ENCODE measurements at places on chromosomes 4 and X.

DNA sequence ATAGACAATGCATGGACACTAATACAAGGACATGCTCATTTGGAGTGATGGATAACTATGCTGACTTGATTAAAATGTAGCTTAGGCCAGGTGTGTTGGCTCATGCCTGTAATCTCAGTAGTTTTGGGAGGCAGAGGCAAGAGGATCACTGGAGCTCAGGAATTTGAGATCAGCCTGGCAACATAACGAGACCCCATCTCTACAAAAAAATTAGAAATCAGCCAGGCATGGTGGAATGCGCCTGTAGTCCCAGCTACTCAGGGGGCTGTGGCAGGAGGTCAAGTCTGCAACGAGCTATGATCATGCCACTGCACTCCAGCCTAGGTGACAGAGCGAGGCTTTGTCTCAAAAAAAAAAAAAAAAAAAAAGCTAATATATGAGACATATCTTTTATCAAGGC is 196.3 kb downstream of the FBXW7 start:
- H3K4me1 ChIP-seq, result no peaks in the 10 kb centered on the region
- no peak overlapping the region for H3K4me3 ChIP-seq
- no peak overlapping the region for H3K27ac ChIP-seq
- no peaks in the 10 kb centered on the region for H3K27me3 ChIP-seq
- no peak for DNase-seq

- no peak overlapping the region for H3K4me3 ChIP-seq
- H3K27ac ChIP-seq, result no peak overlapping the region
- H3K27me3 ChIP-seq, result peaks cover 4% of the 10 kb centered on the region
- peak; percentile 67 for DNase-seq
- H3K4me1 ChIP-seq, result no peaks in the 10 kb centered on the region
These were observed 8.7 kb downstream of the KIAA1210 start for GRCh38 chrX:119118780-119119395.

GRCh38 chrX:142978130-142978684 is 47.5 kb upstream of the SPANXN4 start:
- H3K36me3 ChIP-seq, result no peaks in the 10 kb centered on the region
- DNase-seq, result no peak
- H3K4me1 ChIP-seq, result no peaks in the 10 kb centered on the region
- H3K27me3 ChIP-seq, result no peaks in the 10 kb centered on the region
- no peak overlapping the region for H3K27ac ChIP-seq

DNA sequence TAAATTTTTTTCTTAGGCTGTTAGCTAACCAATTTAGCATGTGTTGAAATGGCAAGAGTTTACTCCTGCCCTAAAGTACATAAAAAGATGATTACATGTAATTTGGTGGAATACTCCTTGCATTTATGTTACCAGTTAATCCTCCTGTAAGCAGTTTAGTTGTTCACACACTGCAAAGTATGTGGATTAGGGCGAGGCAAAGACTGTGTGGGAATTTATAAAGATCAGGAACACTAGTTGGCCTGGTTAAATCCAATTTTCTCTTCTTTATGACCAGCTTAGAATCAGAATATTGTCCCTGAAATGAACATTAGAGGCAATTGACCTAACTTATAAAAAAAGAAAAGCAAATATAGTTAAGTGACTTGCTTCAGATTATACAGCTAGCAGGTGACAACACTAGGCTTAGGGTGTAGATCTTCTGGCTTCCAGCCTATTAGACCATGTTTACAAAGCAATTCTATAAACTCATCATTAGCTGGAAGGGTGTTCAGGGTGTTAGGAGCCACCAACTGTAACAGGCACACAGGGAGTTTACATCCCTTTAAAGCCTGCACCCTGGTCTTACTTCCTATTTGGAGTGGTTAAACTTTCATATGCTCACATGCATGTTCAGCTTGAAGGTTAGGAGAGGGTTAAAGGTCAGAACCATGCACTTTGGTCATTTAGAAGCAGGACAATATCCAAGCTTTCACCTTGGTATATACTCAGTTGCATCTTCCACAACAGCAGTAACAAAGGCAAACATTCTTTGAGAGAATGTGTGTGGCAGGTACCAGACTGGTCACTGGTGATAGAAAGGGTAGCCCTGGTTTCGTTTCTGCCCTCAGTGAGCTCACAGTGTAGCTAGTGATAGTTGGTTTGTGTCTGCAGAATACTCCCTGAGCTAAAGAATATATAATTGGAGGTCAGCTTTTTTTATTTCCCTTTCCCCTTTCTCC is 72.6 kb downstream of the GC start:
- DNase-seq, result no peak
- no peak overlapping the region for H3K4me3 ChIP-seq
- no peak overlapping the region for H3K27ac ChIP-seq
- H3K4me1 ChIP-seq, result no peaks in the 10 kb centered on the region
- no peaks in the 10 kb centered on the region for H3K36me3 ChIP-seq
- peaks cover 6% of the 10 kb centered on the region for H3K27me3 ChIP-seq

GRCh38 chrX:147875866-147876596 is 35.7 kb upstream of the FMR1 start:
- DNase-seq, result no peak
- H3K4me1 ChIP-seq, result peaks cover 7% of the 10 kb centered on the region
- H3K4me3 ChIP-seq, result no peak overlapping the region
- H3K27me3 ChIP-seq, result no peaks in the 10 kb centered on the region
- no peak overlapping the region for H3K27ac ChIP-seq

DNA sequence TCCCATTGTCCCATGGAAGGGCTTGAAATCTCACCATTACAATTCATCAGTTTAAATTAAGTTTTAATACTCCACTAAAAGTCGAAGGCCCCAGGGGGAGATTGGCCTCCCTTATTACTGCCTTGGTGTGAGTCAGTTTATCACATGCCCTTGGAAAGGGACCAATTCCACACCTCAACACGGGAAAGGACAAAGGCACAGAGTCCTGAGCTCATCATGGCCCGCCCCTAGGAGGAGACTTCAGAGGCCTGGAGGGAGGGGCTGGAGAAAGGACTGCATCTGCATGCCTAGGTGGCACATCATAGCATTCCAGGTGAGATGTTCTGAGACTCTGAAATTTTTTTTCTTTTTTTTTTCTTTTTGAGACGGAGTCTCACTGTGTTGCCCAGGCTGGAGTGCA is 2.8 kb upstream of the SEL1L3 start:
- peaks cover 7% of the 10 kb centered on the region for H3K36me3 ChIP-seq
- no peak overlapping the region for H3K27ac ChIP-seq
- H3K27me3 ChIP-seq, result peaks cover 5% of the 10 kb centered on the region

DNA sequence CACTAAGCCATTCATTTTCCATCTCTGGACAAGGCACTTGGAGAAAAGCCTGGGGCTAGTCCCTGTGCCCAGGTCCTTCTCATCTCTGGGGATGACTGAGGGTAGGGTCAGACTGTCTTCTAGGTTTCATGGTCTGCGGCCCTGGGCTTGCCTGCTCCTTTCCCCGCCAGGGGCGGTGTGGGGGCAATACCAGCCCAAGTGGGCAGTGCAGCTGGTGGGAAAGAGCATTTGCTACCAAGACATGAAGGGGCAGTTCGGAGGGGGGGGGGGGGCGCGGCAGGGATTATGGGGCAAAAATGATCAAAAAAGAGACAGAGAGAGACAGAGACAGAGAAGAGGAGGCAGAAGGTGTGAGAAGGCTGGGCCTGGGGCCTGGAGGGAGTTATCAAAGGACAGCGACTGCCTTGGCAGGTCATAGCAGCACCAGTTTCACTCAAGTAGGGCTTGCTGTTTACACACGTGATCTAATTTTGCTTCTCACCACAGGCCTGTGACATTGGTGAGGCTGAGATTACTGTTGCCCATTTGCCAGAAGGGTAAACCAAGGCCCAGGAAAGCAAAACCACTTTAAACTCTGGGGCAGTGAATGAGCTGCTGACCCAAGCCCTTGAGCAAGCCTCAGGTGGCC is 56.1 kb downstream of the PJA1 start:
- no peaks in the 10 kb centered on the region for H3K4me1 ChIP-seq
- H3K4me3 ChIP-seq, result no peak overlapping the region
- no peaks in the 10 kb centered on the region for H3K36me3 ChIP-seq
- no peak overlapping the region for H3K27ac ChIP-seq
- peaks cover 7% of the 10 kb centered on the region for H3K27me3 ChIP-seq

GRCh38 chr4:6444582-6444981 is 27.8 kb downstream of the PPP2R2C start:
- no peaks in the 10 kb centered on the region for H3K36me3 ChIP-seq

GRCh38 chr4:111792632-111793031 is 352.6 kb upstream of the FAM241A start:
- no peaks in the 10 kb centered on the region for H3K27me3 ChIP-seq
- no peak for DNase-seq
- H3K4me3 ChIP-seq, result no peak overlapping the region
- no peaks in the 10 kb centered on the region for H3K36me3 ChIP-seq
- H3K4me1 ChIP-seq, result no peaks in the 10 kb centered on the region
- no peak overlapping the region for H3K27ac ChIP-seq

GRCh38 chr4:30948653-30949052 is 228.5 kb downstream of the PCDH7 start:
- no peaks in the 10 kb centered on the region for H3K4me1 ChIP-seq
- no peaks in the 10 kb centered on the region for H3K36me3 ChIP-seq
- no peaks in the 10 kb centered on the region for H3K27me3 ChIP-seq
- no peak overlapping the region for H3K27ac ChIP-seq

DNA sequence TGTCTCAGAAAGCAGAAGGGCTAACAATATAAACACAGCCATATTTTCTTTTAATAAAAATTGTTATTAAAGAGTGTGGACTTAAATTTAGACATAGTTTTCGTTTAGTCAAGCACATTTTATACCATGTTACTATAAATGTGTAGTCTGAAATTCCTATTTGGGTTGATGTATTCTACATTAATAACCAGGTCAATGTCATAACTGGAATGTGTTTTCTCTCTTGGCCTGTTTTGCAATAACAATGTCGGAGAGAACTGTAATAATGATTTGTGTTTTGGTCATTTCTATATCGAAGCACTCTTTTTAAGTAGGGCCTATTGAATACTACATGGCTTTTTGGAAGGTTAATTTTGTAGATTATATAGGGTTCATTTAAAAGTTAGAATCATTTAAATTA is 5.5 kb downstream of the USO1 start:
- H3K4me3 ChIP-seq, result no peak overlapping the region
- H3K36me3 ChIP-seq, result peaks cover 29% of the 10 kb centered on the region
- no peak overlapping the region for H3K27ac ChIP-seq
- H3K4me1 ChIP-seq, result peaks cover 35% of the 10 kb centered on the region

- no peak overlapping the region for H3K27ac ChIP-seq
- H3K36me3 ChIP-seq, result no peaks in the 10 kb centered on the region
- DNase-seq, result no peak
- no peak overlapping the region for H3K4me3 ChIP-seq
- peaks cover 9% of the 10 kb centered on the region for H3K4me1 ChIP-seq
These were observed 43.9 kb downstream of the CLNK start for GRCh38 chr4:10640561-10641201.

DNA sequence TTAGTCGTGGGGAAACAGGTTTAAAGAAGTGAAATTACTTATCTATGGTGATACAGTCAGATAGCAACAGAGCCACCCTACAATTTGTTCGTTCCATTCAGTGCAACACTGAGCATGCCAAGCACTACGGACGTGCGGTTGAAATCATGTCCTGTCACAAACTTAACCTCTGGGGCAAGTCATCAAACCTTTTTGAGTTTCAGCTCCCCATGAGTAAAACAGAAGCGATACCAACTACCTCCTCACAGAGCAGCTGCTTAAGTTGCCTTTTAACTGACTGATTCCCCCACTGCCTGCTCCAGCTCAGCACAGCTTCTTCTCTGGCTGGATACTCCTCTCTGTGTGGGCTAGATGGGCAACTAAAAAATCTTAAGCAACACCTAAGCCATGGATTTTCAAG is 36.0 kb downstream of the LHFPL1 start:
- H3K27ac ChIP-seq, result no peak overlapping the region
- no peak for DNase-seq
- H3K27me3 ChIP-seq, result no peaks in the 10 kb centered on the region
- H3K4me3 ChIP-seq, result no peak overlapping the region
- peaks cover 12% of the 10 kb centered on the region for H3K4me1 ChIP-seq

GRCh38 chr4:103947617-103948016 is 227.8 kb upstream of the TACR3 start:
- H3K27me3 ChIP-seq, result no peaks in the 10 kb centered on the region
- H3K4me1 ChIP-seq, result no peaks in the 10 kb centered on the region
- no peak overlapping the region for H3K27ac ChIP-seq
- H3K4me3 ChIP-seq, result no peak overlapping the region

DNA sequence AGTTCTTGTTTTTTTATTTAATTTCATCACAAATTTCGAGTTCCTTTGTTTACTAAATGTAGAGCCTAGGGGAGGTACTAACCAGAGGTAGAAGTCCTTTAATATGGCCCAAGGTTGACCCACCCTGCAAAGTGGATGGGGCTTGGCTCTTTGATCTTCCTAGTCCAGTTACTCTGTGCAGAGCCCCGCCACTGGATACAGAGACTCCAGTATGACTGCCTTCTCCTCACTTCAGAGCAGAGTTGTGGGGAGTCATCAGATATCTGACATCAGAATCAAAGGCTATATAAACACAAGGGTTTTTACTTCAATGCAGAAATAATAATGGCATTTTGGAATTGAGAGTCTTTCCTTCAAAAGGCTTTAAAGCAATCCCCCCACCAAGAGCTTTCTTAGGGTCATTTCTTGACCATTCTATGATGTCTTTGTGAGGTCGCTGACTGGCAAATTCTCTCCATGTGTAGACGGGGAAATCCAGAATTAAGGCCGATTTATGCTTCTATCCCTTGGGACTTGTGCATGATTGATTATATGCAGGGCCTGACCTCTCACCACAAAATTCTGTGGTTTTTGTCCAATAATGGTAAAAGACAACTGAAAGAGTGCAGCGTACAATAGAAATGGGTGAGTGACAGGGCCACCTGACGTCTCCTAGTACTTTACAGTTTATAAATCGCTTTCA is 88.3 kb upstream of the CITED1 start:
- no peaks in the 10 kb centered on the region for H3K27me3 ChIP-seq
- no peak for DNase-seq
- no peaks in the 10 kb centered on the region for H3K36me3 ChIP-seq
- H3K4me1 ChIP-seq, result no peaks in the 10 kb centered on the region
- no peak overlapping the region for H3K4me3 ChIP-seq
- no peak overlapping the region for H3K27ac ChIP-seq

DNA sequence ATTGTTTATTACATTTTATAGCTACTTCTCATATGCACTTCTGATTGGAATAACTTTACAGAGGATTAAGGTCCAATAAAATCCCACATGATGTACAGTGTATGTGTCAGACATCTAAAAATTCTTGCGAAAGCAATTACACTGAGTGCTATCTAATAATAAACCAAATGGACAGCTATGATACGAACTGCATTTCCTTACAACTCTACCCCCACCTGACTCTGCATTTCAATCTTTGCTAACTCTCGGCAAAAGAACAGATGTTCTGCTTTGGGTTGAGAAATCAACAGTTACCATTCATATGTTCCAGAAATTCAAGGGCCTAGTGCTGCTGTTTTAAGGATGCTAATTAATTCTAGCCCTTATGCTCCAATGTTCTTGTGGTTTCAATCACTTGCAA is 287.9 kb upstream of the NOCT start:
- H3K27ac ChIP-seq, result no peak overlapping the region
- DNase-seq, result no peak
- H3K4me1 ChIP-seq, result no peaks in the 10 kb centered on the region
- H3K36me3 ChIP-seq, result no peaks in the 10 kb centered on the region
- peaks cover 3% of the 10 kb centered on the region for H3K27me3 ChIP-seq
